ENCODE measurements at places on chromosomes 12 and 14.
A peak's percentile ranks its signal among the peaks of the same experiment; 100 is the strongest.

DNA sequence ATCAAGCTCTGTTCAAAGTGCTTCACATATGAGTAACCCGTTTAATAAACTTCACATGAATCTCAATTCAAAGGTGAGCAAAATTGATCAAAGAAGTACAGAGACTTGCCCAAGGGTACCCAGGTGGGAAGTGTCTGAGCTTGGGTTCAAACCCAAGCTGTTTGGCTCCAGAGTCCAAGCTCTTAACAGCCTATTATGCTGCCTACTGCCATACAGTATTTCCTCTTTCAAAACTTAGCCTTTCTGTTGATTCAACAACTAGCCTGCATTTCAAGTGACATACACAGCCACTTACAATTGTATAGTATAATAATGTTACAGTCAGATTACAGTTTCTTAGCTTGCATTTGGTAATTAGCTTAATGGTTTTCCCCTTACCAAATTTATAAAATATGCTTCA is 29.7 kb downstream of the FRMD6 start:
- DNase-seq = no peak

- DNase-seq = no peak
Observed at GRCh38 chr12:103012884-103013283, 55.4 kb downstream of the ASCL1 start.

DNA sequence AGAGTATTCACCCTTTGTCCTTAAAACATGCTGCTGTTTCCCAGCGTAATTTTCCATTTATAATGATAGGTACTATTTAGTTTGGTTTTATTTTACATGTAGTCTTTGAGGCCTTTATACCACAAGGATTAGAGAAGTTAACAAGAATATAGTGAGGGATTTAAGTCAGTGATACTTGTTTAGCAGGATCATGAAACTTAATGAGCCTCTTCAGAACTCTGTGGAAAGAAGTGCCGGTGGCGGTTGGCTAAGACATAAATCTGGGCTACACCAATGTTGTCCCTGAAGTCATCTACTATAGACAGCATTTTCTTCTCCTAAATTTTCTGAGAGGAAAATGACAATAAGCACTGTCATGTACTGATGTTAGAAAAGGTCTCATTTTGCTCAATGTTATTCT is 1226.0 kb upstream of the SEL1L start:
- DNase-seq = no peak

DNA sequence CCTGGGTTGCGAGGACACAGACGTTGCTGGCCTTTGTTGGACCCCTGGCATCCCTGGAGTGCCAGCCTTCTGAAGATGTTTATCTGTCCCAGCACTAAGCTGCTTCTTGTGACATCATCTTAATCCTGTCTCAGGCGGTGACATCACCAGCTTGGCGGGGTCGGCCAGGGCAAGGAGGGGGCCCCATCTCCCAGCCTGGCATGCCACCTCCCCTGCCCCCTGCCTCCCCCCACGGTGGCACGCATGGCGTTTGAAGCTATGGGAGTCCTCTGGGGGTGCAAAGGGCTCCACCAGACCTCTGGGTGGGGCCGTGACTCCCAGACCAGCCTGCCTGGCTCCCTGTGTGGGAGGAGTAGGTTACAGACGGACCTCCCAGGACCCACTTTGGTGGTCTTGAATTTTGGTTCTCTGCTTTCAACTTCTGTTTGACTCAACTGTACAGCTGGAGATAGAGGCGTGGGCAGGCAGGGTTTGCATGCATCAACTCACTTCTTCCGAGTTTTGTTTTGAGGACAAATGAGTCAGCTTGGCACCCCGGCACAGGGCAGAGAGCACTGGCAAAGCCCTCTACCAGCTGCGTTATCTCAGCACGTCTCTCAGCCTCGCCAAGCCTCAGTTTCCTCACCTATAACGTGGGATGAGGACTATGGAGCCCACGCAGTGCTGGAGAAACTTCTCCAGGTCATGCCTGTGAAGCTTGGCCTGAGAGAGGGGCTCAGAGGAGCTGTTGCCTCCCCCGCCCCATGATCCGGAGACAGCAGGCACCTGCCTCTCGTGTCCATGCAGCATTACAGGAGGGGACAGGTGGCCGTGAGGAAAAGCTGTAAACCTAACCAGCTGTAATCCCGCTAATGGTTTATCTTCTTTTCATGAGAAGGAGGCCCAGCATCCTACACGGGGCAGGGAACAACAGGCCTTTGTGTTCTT is 38.8 kb upstream of the EML1 start:
- DNase-seq = no peak

- no peak for DNase-seq
Observed at GRCh38 chr12:63079791-63080502, 71.1 kb downstream of the AVPR1A start.

DNA sequence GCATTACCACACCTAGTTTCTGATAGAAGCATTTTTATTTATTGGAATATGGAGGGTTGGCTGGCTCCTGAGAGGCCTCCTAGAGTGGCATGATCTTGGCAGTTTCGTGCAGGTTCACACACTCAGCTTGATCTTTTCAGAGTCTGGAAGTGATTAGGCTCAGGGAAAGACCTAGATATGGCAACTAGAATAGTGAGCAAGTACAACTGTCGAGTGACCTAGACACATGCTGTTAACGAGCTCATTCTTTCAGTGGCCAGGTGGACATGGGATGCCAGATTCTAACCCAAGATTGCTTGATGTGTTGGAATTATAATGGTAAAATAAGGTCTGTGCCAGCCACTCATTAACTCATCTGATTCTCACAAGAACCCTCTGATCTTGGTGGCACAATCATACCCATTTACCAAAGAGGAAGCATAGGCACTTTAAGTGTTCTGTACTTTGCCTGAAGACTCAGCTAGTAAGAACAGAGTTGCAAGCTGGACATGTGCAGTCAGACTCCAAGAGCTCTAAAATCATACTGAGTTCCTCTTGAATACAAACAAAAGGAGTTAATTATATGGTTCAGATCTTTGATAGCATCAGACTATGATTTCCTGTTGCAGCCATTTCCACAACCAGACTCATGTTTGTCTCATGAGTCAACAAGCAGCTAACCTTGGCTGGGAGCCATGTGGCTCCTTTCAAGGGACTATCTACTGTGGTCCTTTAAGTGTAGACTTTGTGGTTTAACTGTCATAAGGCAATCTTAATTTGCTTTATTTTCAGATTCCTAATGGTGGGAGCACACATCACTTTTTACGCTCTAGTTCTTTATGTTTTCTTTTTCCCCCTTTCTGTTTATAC is 144.2 kb downstream of the PLEKHA5 start:
- no peak for DNase-seq

DNA sequence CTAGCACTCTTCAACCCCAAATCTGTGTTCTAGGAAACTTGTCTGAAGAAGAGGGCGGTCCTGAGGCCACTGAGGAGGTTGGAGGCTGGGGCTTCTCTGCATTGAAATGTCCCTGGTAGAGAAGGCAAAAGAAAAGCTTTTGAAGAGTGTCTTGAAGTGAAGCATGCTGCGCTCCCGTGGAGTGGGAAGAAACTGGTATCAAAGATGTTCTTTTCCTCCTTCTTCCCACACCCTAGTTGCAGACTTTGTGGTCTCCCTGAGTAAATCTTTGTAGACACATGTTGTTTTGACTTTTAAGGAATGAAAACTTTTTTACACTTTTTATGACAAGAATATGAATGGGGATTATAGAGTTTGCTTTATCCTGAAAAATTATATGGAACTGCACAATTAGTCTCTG is 59.0 kb upstream of the ANP32D start:
- no peak for DNase-seq

DNA sequence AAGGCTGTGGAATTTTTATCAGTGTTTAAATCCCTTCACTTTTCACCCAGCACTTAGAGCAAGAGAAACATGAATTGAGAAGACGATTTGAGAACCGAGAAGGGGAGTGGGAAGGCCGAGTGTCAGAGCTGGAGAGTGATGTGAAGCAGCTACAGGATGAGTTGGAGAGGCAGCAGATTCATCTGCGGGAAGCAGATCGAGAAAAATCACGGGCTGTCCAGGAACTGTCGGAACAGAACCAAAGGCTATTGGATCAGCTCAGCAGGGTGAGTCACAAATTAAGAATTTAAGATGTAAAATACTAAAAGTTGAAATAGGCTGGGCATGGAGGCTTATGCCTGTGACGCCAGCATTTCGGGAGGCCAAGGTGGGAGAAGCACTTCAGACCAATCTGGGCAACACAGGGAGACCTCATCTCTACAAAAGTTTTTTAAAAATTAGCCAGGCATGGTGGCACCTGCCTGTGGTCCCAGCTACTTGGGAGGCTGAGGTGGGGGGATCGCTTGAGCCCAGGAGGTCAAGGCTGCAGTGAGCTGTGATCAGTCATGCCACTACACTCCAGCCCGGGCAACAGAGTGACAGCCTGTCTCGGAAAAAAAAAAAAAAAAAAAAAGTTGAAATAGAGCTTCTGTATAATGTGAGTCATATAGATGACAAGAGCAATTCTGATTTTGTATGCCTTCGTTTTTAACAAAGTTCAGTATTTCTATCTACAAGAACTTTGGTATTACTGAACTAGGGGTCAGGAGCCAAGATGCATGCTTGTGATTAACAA is 9.6 kb downstream of the BICDL1 start:
- DNase-seq = no peak

GRCh38 chr14:100536721-100537445 is 50.3 kb downstream of the BEGAIN start:
- no peak for DNase-seq

DNA sequence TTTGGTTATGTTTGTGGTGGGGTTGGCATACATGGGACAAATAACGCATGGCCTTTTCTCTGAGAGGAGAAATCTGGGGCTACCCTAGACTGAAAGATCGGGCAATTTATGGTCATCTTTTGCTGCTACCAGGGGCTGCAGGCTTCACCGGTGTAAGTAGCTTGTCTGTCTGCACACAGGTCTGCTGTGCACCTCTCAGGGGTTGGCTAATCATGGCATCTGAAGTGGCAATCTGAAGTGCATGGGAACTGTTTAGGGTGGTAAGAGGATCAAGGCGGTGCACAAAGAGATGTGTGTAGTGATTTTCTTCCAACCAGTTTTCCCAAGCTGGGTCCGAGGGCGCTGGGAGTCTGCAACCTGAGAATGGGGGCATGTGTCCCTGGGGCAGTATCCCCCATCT is 141.3 kb downstream of the EMP1 start:
- DNase-seq = no peak

GRCh38 chr12:7441216-7441615 is 2.7 kb downstream of the CD163L1 start:
- no peak for DNase-seq

- DNase-seq = no peak
Observed at GRCh38 chr12:130701402-130701744, 14.7 kb downstream of the RIMBP2 start.

DNA sequence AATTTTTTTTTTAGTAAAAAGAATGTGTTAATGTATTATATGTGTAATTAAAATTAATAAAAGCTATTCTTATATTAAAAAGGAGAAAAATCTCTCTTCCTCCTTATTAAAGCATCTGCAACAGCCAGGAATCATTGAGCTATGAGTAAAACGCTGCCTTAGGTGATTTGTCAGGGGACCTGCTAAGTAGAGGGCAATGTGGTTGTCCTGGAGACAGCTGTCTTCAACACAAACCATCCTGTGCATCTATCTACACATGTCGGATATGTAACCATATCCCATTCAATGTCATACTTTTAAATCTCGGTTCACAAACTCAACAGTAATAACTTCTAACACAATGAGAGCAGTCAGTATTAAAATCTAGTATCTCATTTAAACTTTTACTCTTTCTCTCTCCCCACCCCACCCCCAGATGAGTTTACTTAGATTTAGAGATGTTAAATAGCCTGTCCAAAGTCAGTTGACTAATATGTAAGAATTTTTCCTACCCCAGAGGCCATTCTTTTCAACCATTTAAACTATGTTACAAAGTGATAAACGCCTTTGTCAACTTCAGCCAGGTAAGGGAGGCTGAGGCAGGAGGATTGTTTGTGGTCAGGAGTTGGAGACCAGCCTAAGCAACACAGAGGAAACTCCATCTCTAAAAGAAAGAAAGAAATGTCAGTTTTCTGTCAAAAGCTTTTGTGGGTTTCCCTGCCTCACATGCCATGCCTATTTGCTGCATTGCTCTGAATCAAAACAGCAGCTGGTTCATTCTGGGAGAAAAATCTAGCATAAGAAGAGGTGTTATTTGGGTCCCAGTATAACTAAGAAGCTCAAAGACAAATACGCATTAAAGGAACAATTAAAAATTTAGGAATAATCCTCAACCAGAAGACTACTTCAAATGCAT is 413.7 kb upstream of the CCDC196 start:
- DNase-seq = no peak

GRCh38 chr12:47962198-47962597 is 1.2 kb upstream of the TMEM106C start:
- DNase-seq = no peak

GRCh38 chr12:44874981-44875416 is 1.1 kb downstream of the NELL2 start:
- DNase-seq = peak; percentile 12

- peak; percentile 39 for DNase-seq
Observed at GRCh38 chr14:69711881-69712560, 54.9 kb upstream of the SRSF5 start.

DNA sequence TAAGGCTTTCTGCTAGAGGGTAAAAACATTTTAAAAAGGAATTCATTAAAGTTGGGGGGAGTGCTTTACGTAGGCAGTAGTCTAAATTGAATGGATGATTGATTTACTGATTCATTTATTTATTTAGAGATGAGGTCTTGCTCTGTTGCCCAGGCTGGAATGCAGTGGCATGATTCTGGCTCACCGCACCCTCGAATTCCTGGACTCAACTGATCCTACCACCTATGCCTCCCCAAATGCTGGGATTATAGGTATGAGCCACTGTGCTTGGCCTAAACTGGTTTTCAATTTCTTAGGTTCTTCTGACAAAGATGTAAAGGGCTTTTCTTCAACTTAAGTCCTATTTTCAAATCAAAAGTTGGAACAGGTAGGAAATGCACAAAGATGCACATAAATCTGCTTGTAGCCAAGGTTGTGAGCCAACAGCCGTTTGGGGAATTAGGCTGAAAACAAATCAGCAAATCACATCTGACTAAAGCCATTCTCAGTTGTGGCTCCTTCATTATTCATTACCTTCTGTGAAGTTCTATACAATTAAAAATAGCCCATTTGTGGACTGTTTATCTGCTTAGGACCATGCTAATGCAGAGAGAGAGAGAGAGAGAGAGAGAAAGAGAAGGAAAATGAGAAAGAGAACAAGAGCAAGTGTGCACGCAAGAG is 218.0 kb downstream of the PPM1H start:
- DNase-seq = no peak

GRCh38 chr14:67483579-67484285 is 4.8 kb downstream of the TMEM229B start:
- DNase-seq = no peak

GRCh38 chr12:106873983-106874382 is 81.7 kb upstream of the TMEM263 start:
- no peak for DNase-seq

DNA sequence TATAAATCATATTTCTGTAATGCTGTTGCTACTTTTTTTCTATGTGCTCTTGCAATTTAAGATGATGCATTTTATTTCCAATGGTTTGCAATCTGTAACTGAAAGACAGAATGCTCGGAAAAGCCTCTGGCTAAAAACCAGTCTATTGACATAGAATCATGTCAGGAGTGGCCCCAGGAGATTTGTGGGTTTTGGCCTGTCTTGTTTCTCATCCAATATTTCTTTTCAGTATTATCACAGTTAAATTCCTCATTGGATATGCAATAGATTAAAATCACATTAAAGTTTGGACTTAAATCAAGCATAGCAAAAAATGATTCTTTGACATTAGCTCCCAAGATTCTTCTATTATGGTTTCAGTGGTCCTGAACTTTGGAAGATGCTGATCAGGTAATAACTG is 19.1 kb upstream of the SLC38A2 start:
- no peak for DNase-seq

All from NCI-H1694 (cell line).